ENCODE measurements at places on chromosomes 5 and 9.

- no peak for DNase-seq
Measured at GRCh38 chr9:107108342-107109130, 174.5 kb upstream of the RAD23B start.

DNA sequence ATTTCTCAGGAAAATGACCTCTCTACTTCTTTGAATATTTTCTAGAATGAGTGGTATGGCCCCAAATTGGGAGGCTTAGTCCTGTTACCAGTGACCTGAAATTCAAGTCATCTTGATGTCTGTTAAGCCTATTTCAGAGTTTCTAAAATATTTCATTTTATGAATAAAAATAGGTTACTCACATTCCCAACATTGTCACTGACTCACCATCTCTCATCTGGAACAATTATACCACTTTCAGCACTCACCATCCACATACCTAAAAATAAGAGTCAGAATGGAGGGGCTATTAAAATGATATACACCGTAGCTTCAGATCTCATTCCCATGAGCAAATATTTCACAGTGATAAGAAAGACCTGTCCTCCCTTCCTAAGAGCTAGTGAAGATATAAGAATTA is 71.8 kb downstream of the KIAA1958 start:
- peak; percentile 11 for DNase-seq

- no peak for DNase-seq
Measured at GRCh38 chr9:131405428-131405827, 11.5 kb downstream of the PRRC2B start.

- DNase-seq, result peak; percentile 79
Measured at GRCh38 chr9:107751567-107752210, 262.1 kb upstream of the KLF4 start.

GRCh38 chr9:111969061-111969460 is 72.4 kb downstream of the UGCG start:
- peak; percentile 70 for DNase-seq

DNA sequence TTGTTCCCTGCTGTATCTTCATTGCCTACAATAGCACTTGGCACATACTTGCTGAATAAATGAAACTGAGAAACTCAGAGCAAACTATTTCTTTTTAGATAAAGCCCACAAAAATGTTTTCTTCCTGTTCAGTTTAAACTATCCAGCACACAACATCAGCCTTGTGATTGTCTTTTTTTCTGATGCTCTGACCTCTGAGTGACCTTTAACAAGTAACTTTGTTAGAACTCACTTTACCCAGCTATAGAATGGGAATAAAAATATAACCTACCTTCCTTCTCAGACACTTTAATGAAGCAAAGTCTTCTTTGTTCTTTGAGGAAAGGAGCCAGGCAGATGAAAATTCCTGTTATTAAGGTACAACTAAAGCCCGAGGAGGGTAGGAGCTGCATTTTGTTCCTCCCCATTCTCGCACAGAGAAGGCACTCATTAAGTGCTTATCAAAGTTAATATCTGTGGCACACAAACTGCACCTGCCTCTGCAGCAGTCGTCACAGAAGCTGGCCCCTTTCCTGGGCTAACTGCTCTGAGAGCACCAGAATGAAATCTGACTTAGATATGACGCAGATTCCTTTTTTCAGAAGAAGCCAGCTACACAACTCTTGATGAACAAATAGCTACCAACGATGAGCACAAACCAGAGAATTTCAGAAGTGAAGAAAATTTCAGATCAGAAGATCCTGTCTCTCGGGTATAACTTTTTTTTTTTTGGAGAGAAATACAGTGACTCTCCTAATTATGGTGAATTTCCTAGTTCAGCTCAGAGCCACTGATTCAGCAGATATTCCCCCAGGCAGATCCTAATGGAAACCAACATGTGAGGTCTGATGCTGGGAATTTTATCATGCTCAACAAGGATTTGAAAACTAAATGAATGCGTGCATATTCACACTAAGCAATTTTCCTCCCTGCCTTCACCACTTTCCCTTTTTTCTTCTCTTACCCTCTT is 31.0 kb upstream of the NR3C1 start:
- DNase-seq, result no peak

- DNase-seq, result no peak
Measured at GRCh38 chr9:35537913-35538312, 48.0 kb downstream of the RUSC2 start.

GRCh38 chr9:98479967-98480847 is 224.8 kb upstream of the TBC1D2 start:
- peak; percentile 44 for DNase-seq

DNA sequence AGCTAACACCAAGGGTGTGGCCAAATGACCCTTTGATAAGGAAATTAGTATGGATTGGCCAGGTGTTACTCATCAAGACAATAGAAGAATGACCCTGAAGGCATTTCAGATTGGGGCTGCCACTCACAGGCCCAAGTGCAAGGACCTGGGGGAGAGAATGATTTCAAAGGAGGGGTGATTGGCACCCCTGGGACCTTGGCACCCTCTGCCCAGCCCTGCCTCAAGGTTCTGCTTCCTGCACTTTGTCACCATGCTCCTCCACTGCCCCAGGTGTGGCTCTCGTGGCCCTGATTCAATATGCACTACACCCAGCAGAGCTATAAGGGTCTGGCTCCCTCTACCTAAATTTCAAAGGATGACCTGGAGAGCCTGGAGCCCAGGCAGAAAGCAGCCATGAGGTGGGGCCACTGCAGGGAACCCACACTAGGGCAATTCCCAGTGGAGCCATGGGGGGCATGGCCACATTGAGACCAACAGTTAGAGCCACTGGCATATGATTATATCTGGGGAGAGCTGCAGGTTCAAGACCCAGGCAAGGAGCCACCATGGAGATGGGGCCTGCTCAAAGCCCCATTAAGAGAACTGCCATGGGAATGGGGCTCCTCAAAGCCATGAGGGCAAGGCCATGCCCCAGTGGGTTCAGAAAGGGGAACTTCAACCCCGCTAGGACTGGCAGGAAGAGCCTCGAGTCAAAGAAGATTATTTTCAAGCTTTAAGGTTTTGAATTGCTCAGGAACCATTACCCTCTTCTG is 93.0 kb downstream of the CEMIP2 start:
- DNase-seq, result no peak

- DNase-seq, result no peak
Measured at GRCh38 chr5:141850244-141850768, 27.9 kb downstream of the PCDH1 start.

GRCh38 chr5:30607301-30607894 is 586.1 kb upstream of the CDH6 start:
- peak; percentile 13 for DNase-seq

- no peak for DNase-seq
Measured at GRCh38 chr9:121067640-121068039, 7.1 kb upstream of the CNTRL start.
